Midbrain (tissue), 1 donor: ENCODE measurements at places on chromosomes 4 and X.

- DNase-seq, result no peak
Measured at GRCh38 chrX:270848-271367, 10.3 kb upstream of the PLCXD1 start.

GRCh38 chr4:150289198-150289597, 211.0 kb downstream of the DCLK2 start:
- DNase-seq, result no peak

- no peak for DNase-seq
Measured at GRCh38 chr4:67996127-67996526, 32.8 kb upstream of the TMPRSS11A start.

GRCh38 chrX:40314070-40314469, 216.3 kb upstream of the BCOR start:
- DNase-seq, result peak; percentile 1

DNA sequence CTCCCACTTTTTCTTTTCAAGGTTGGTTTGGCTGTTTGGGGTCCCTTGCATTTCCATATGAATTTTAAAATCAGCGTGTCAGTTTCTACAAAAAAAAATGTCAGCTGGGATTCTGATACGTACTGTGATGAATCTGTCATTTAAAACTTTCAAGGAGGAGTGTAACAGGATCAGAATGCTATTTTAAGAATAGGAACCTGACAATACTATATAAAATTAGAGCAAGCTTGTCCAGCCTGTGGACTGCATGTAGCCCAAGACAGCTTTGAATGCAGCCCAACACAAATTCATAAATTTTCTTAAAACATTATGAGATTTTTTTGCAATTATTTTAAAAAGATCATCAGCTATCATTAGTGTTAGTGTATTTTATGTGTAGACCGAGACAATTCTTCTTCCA, 56.5 kb downstream of the TMEM164 start:
- DNase-seq, result no peak

DNA sequence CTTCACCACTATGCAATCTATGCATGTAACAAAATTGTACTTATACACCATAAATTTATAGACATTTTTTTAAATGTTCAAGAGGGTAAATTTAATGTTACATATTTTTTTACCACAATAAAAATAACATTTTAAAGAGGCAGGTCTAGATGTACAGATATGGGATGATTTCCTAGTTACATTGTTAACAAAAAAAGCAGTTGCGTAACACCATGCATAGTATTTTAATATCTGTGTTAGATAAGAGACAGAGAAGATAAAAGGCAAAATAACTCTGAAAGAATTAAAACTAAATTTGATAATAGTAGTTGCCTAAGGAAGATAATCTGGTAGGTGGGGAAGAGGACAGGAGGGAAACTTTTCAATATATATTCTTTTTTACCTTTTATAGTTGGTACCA, 9.1 kb upstream of the ATRX start:
- no peak for DNase-seq

GRCh38 chrX:110201799-110202198, 116.1 kb downstream of the AMMECR1 start:
- DNase-seq, result no peak

GRCh38 chr4:78665216-78665770, 110.9 kb upstream of the BMP2K start:
- DNase-seq, result no peak

DNA sequence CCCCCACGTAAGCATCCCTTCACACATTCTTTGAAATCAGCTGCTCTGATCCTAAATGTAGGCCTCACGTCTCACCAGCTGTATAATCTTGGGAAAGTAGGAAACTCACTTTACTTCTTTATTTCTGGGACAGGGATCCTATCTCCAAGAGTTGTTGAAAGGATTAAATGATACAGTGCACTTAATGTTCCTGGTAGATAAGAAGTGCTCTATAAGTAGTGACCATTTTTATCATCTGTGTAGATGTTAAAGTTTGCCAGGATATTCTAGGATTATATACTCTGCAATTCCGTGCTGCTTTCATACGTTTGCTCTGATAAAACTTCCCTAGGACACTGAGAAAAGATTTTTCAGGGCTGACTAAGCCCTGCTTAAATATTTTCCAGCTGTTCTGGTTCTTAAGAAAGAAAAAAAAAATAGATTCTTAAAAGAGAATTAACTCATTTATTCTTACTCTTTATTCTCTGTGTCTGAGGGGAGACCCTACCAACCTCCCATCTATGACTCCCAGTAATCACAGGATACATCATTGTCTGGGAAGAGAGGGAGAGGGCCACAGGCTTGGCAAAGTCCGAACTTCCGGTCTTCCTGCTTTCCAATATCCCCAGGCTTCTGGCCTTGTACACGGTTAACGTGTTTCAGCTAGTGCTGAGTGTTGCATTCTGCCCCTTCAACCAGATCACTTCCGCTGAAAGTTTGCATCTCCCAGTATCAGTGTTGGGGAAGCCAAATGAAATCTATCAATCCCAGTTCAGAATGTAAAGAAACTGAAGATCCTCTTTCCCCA, 269.2 kb downstream of the TRIML1 start:
- DNase-seq, result no peak

DNA sequence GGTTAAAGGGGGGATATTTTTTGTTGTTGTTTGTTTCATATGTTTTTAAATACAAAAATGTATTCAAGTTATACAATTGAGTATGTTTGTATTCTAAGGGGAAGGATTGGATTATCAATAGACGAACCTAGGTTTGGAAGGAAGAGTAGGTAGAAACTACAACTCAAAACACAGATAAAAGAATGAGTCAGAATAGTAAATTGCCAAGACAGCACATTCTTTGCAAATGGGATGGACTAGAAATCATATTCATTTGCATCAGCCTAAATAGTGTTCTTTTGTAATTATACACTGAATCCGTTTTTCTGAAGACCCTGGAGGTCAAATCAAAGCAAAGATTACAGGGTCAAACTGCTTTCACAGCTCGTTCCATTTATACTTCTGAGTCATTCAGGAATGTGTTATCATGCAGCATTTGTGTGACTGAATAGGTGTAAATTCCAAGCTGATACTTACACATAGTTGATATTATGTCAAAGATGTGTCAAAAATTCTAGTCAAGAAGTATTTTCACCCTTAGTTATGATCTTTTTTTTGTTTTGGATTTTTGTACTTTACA, 273.3 kb upstream of the FAT4 start:
- DNase-seq, result no peak

- DNase-seq, result no peak
Measured at GRCh38 chr4:95272797-95273196, 276.0 kb downstream of the UNC5C start.

DNA sequence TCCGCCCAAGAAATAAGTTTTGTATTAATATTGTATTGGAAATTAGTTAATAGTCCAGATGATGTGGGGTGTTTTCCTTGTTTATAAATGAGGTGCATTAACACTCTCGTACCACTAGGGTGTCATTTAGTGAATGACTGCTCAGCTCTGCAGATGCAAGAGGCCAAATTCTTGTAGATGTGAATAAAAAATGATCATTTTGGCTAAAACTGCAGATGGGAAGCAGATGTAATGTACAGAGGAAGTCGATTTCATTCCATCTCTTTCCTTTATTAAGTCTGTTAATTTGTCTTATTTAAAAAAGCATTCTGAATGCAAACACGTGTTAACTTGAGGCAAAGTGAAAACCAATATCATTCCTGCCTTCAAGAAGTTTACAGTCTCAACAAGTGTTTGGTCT, 108.1 kb downstream of the DHX15 start:
- DNase-seq, result no peak

GRCh38 chr4:159047478-159048165, 55.3 kb upstream of the RAPGEF2 start:
- no peak for DNase-seq

DNA sequence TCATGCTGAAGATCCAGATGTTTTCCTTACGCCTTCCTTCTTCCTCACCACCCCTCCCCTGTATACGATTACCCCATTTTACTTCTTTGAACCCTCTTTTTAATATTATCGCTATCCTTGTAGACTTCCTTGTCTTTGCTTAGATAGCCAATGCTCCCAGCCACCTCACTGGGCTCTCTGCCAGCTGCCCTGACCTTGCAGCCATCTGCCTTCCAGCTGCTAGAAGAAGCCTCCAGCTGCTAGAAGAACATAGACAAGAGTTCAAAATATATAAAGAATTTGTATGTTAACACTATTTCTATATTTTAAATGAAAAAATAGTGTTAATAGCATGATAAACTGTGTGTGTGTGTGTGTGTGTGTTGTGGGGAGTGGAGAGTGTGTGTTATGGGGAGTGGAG, 374.7 kb downstream of the ANKRD50 start:
- no peak for DNase-seq

DNA sequence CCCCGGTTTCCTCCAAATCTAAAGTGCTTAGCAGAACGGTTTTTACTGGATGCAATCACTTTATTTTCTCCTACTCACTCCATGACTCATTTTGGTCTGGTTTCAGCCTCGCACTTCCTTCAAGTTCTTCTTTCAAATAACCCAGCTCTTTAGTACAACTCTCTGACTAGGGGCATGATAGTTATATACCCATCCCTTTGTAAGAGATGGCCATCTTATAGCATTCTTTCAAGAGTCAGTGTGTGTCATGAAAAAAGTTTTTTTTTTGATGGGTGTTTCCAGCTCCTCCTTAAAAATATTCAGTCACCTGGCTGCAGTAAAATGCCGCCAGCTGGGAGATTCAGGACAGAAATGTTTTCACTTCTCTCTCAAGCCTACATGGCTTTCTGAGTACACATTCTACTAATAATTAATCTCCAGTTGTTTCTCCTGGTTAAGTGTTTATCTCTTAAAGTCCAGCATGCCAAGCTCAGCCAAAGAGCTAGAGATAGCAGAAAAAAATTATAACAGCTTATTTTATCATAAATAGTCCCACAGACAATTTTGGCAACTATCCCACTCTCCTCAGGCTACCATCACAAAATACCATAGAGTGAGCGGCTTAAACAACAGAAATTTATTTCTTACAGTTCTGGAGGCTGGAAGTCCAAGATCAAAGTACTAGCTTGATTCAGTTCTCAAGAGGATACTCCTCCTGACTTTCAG, 139.3 kb downstream of the GASK1B start:
- no peak for DNase-seq

GRCh38 chr4:126647756-126648397, 984.9 kb upstream of the INTU start:
- DNase-seq, result no peak

DNA sequence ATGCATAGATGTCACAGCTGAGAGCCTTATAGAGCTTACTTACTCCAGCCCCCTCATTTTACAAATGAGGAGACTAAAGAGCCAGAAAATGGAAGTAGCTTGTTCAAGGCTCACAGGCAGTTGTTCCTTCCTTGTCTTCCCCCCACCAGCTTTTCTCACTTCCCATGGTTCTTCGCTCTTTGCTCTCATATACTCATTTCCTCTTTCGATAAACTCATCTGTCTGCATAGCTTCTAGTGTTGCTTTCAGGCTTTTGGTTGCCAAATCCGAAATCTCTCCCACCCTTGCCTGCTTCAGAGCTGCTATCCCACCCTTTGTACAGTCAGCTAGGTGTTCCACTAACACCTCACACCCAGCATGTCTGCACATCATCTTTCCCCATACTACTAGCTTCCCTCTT, 25.0 kb upstream of the GJB1 start:
- no peak for DNase-seq

DNA sequence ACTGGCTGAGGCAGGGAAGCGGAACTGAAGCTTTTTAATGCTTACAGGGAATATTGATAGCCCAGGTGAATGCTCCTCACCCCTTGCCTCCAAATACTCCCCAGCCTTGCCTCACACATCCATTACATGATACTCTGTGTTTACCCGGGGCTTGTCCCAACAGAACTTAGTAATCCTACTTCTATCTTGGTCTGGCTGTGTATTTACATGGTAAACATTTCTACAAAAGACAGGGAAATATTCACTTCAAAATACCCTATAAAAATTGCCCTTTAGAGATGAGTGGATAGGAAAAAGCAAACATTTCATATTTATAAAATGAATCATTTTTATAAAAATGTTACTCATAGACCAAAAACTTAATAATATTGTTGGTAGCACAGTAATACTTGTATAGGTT, 120.1 kb downstream of the NHS start:
- DNase-seq, result no peak

DNA sequence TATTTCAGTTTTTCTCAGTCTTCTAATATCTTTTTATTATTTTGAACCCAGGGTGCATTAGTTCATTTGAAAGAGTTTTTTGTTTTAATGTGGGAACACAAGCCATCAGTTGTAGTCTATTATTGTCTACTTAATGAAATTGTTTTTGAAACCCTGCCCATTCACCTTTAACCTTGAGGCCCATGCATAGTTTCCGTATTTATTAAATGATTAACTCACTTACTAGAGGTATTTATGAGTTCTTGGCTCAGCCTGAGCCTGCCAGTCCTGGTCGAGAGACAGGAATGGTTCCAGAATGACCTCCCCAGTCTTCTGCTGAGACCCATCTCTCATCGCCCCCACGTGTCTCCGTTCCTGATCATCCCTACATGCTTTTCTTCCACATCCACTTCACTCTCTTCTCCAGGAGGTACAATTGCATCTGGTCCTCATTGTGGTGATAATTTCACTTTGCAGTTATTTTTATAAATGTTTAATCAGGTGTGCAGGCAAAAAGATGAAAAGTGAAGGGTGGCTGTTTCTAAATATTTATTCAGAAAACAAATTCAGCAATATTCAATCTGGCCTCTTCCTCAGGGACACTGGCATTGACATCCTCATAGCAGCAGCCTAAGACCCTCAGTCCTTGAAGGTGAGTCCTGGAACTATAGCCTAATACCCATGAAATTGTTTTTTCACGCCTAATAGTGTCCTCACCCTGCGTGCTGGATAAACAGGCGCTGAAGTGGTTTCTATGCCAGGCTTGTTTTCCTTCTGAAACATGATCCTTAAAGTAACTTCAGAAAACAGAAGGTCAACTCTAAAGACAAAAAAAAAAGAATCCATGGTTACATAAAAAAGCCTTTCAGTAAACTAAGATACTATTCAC, 112.8 kb downstream of the KDR start:
- no peak for DNase-seq

- DNase-seq, result no peak
Measured at GRCh38 chr4:104365618-104366017, 129.1 kb downstream of the CXXC4 start.

- no peak for DNase-seq
Measured at GRCh38 chrX:129609395-129609794, 45.4 kb downstream of the APLN start.

DNA sequence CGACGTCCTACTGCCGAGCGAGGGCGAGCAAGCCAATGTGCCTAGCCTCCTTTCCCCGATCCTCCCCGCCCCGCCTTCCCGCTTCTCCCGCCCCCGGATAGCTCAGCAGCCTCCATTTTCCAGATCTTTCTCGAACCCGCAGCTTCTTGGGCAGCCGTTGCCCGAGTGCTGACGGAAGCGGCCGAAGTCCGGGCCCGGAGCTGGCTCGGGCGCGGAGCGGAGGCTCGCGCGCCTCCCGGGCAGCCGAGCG, 172 bp upstream of the HSPA4L start:
- DNase-seq, result peak; percentile 89

DNA sequence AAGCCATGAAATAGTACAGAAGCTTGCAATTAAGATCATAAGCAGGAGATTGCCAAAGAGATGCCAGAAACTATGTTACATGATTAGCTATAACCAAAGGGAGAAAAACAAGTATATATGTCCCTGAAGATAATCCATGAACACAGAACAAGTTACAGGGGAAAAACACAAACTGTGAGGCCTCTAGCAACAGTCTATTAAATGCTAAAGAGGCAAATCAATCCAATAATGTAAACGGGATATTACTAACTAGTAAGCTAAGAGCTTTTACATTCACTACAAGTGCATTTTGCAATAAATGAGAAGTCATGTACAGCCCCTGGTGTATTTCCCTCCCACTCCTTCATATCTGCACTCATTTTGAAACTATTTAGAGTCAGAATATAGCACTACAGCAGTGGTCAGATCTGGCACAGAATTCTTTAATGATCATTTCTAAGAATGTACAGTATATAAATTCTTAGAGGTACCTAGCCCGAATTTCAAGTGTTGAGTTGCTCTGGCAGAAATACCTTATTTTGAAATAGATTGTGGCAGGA, 449.8 kb upstream of the SMIM31 start:
- DNase-seq, result no peak
